ENCODE measurements at places on chromosomes 3 and 15. TPM values are rescaled to one million over a fixed set of nuclear protein-coding genes. Genes with fewer than 3 reads are reported as not detected.

Gene SCN11A
- not detected for total RNA-seq

Gene AGBL1
- under 0.01 TPM for total RNA-seq

GRCh38 chr3:14288833-14289451, 110.3 kb downstream of the LSM3 start:
- DNase-seq, result no peak

- DNase-seq, result no peak
Measured at GRCh38 chr3:140343211-140344081, 334.4 kb upstream of the TRIM42 start.

DNA sequence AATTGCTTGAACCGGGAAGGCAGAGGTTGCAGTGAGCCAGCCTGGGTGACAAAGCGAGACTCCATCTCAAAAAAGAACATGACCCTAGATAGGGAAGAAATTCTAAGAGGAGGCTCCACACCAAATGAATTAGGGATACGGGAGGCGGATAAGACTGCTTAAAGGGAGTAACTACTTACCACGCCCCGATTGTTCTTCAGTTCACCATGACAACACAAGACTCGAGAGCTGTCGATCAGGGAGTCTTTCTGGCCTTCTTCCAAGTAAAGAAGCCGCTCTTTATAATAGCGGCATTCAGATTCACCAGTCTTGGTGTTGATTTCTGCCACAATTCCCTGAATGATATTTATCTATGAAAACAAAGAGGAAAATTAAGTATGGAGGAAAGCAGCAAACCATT, 53.9 kb upstream of the TASOR start:
- DNase-seq, result no peak
